ENCODE measurements at places on chromosomes 1 and 21.
A peak's percentile ranks its signal among the peaks of the same experiment; 100 is the strongest.

DNA sequence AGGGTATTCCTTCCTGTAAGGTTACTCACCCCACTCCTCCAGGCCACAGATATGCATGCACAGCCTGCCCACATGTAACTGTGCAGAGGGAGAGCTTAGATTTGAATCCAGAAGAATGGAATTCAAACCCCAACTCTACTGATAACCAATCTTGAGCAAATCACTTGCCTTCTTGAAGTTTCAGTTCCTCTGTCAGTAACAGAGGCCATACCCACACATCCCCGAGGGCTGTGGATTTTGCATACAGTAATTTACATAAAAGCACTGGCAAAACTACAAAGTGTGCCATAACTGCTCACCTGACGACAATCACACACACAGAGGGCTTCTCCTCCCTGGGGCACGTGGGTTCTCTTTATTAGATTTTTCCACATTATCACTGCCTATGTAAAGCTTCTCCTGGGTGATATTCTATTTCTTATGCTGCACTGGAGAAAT lies 18.6 kb downstream of the CD247 start:
- DNase-seq = no peak

- peak; percentile 51 for DNase-seq
These were observed 4.5 kb downstream of the TTC24 start for GRCh38 chr1:156583821-156584622.

- DNase-seq = no peak
These were observed 1080.8 kb downstream of the AMY1C start for GRCh38 chr1:104830534-104830933.

GRCh38 chr1:52240592-52241210 lies 98.8 kb downstream of the ZFYVE9 start:
- no peak for DNase-seq

DNA sequence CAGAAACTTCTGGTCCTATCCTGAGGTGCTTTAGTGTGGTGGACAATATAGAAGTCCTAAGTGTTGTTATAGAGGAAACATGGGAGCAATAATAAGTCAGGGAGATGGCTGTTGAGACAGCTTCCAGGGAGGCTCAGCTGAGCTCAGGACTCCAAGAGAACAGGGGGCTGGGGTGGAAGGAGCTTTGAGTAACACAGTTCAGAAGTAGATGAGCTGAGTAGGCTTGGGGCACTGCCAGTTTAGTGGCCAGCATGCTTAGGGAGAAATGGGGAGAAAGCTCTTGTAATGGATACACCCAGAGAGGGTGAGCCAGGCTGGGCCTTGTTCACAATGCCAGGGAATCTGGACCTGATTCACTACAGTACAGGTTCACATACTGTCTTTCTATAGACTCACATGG lies 201.6 kb downstream of the DAB1 start:
- no peak for DNase-seq

- no peak for DNase-seq
These were observed 28.3 kb downstream of the OPTC start for GRCh38 chr1:203522237-203522636.

DNA sequence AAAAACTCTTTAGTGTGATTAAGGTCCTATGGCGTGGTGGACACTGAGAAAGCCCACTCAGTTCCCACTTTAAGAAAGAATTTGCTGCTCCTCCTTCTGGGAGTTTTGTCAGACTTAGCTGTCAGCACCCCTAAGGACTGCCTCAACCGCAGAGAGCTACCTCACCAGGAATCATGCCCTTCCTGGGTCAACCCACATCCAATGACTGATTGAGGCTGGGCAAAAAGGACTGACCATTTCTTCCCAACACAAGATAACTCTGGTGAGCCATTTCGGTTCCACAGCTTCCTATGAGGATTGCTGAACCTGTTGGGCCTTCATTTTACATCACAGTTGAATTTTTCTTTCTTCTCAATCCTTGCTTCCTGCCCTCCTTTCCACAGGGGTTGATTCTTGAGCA lies 197.9 kb downstream of the NCAM2 start:
- no peak for DNase-seq

DNA sequence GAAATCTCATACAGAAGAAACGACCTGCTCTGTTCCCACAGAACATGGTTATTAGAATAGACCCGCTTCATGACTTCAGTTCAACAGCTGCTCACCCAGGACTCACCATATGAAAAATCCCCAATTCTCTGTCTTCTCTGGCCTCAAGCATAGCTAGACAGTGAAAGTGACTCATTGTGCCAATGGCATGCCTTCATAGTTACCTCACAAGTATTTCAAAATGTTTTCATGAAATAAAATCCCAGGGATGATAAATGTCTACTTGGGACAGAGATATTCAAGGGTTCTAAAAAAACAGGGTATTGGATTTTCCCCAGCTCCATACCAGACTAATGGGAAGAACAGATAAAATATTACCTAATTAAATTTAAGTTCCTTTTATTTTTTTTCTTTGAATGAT lies 82.3 kb downstream of the NOTCH2 start:
- no peak for DNase-seq

DNA sequence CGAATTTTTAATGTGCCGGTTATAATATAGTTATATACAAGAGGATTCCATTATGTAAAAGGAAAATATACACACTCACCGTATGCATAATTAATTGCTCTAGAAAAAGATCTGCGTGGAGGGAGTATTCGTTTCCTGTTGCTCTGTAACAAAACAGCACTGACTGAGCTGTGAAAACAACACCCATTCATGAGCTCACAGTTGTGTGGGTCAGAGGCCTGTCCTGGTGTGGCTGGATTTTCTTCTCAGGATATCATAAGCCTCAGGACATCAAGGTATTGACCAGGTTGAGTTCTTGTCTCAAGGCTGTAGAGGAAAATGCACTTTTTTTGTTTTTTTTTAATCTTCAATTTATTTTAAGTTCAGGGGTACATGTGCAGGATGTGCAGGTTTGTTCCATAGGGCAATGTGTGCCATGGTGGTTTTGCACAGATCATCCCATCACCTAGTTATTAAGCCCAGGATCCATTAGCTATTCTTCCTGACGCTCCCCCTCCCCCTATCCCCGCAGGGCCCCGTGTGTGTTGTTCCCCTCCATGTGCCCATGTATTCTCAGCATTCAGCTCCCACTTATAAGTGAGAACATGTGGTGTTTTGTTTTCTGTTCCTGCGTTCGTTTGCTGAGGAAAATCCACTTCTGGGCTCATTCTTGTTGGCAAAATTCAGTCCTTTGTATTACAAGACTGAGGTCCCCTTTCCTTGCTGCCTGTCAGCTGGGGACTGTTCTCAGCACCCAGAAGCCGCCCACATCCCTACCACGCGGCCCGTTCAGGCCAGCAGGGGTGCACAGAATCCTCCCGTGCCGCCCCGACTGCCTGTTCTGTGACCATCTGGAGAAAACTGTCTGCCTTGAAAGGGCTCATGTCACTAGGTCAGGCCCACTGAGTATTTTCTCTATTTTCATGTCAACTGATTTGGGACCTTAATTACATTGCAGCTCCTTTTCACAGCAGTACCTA lies 87.4 kb upstream of the ERRFI1 start:
- DNase-seq = no peak

GRCh38 chr1:1430114-1430982 lies 5.1 kb upstream of the VWA1 start:
- DNase-seq = no peak

GRCh38 chr1:38746941-38747600 lies 112.5 kb downstream of the RRAGC start:
- no peak for DNase-seq

- no peak for DNase-seq
These were observed 43.1 kb downstream of the PBX1 start for GRCh38 chr1:164602101-164602422.

- no peak for DNase-seq
These were observed 52.8 kb downstream of the TRIM11 start for GRCh38 chr1:228353601-228354371.

GRCh38 chr1:203442821-203443220 lies 32.8 kb upstream of the PRELP start:
- DNase-seq = no peak

DNA sequence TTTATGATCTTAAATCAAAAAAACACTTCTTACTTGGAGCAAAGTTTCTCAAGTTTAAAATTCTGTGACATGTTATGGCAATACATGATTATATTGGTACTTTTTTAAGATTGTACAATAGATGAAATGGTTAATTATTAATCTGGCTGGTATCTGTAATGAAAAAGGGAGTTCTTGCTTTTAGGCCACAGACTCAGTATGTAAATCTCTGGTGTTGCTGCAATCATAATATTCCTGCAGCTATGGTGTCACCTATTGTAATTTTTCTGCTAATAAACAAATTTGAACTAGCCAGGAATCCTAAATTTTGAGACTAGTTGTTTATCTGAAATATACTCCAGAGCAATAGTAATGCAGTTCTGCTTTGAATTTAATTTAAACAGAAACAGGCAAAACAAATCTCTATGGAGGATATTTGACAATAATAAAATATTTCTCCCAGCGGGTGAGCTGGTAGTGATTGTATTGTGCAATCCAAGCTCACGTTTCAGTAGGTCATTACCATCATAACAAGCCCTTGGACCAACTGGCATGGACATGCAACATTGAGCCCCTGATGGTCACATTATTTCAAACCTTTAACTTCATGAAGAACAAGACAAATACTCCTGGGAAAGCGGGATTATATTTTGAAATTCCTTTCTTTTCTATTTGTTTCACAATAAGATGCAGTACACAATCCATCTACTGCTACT lies 77.2 kb upstream of the USH2A start:
- DNase-seq = no peak

GRCh38 chr21:21807598-21807903 lies 809.3 kb downstream of the NCAM2 start:
- no peak for DNase-seq

DNA sequence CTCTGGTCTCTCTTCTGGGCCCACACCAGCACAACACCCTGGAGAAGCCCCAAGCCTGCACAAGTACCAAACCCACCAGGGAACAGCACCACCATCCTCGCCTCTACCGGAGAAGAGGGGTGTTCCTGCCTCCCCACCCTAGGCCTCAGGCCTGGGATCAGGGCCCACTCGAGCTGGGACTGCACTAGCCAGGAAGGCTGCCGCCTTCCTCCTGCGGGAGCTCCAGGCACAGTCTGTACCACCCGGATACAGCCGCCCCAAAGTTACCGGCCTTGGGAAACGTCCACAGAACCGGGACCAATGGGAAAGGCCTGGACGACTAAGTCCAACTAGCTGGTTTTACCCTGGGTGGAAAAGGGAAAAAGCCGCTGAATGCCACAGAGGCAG lies 3.4 kb downstream of the TAL1 start:
- DNase-seq = no peak

GRCh38 chr1:96995351-96995750 lies 273.8 kb downstream of the PTBP2 start:
- no peak for DNase-seq

GRCh38 chr21:45255381-45256020 lies 32.2 kb downstream of the POFUT2 start:
- DNase-seq = no peak

DNA sequence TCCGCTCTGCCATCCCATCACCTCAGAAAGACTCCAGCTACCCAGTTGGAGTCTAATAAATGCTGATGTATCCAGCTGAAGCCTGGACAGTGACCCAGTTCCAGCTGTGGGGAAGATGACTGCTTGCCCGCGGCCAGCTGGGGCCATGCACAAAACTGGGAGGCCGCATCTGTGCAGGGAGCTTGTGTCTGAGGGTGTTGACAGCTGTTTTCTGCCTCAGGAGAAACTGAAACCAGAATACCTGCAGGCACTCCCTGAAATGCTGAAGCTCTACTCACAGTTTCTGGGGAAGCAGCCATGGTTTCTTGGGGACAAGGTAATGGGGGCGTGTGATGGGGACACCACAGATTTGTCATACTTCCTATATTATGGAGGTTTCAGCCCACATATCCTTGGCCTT lies 3.2 kb downstream of the GSTM2 start:
- no peak for DNase-seq

GRCh38 chr1:78122389-78122788 lies 76.6 kb downstream of the GIPC2 start:
- DNase-seq = no peak

DNA sequence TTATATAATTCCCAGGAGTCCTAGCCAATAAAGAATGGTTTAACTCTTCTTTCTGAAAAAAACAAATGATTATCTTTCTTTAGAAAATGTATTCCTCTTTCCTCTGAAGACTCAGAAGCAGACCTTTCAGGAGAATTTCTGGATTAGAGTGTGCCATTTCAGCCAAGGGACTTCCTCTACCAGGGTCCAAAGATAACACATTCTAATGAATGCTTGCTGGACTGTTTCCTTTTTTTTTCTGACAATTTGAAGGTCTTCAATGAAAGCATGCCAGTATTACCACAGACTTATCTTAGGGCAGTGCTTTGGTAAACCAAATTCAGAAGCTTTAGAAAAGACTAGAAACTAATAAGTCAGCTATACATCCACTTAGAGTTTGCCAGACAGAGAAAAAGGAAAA lies 80.5 kb downstream of the RERE start:
- no peak for DNase-seq

DNA sequence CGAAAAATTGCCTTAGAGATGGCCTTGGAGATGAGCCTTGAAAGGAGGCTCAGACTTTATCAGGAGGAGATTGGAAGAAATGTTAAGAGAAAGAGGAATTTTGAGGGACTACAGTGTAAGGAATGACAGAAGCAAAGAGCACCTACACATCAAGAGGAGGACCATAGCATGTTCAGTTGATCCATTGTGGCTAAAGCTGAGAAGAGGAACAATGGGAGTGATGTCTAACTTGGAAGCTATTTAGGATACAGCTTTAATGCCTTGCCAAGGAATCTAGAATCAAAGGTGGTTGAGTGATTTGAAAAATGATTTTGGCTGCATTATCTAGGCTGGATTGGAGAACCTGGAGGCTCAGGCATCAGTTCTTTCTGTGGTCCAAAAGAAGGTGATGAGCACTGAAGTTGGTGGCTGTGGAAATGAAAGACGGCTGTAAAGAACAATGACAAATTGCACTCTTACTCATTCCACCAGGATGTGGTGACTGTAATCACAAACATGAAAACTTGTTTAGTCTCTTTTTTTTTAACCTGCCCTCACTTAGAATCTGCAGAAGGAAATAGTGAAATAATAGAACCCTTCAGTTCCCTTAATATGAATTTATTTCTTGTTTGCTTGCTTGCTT lies 11.3 kb downstream of the FAM20B start:
- no peak for DNase-seq

DNA sequence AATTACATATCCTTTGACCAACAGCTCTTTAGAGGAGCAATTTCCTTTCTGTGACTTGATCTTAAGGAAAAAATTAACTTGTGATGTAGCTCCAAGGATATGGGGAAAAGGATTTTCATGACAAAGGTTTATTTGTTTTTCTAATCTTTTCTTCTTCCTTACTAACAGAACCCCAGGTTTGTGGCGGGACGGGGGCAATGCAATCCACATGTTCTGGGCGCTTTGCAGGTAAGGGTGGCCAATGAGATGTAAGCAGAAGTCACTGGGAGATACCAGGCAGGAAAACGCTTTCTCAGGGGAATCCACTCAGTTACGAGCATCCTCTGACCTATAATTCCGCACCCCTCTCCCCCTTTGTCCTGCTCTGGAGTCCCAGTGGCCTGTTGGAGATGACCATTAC lies 122.0 kb downstream of the MRPS6 start:
- DNase-seq = no peak

Data from stimulated activated CD4-positive, alpha-beta T cell treated with anti-CD3 and anti-CD28 coated beads, TNF-alpha, amount 100 ng/mL, for 24 hours (primary cell).